Activated T-cell treated with anti-CD3 and anti-CD28 coated beads, Interleukin-2, amount 50 U/mL, for 1 hour (primary cell): ENCODE measurements at places on chromosomes 13 and 19.

- no peak for DNase-seq
Observed at GRCh38 chr19:23409392-23410048, 14.2 kb upstream of the ZNF91 start.

DNA sequence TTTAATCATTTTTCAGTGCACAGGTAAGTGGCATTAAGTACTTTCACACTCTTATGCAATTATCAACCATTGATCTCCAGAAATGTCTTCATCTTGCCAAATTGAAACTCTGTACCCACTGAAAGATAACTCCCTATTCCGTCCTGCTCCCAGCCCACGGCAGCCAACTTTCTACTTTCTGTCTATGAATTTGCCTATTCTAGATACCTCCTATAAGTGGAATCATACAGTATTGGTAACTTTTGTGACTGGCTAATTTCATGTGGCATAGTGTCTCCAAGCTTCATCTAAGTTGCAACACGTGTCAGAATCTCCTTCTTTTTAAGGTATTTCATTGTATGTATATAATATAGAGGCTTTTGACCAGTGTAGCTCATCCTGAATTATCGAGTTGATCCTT lies 5.7 kb upstream of the CEACAM18 start:
- DNase-seq: no peak

DNA sequence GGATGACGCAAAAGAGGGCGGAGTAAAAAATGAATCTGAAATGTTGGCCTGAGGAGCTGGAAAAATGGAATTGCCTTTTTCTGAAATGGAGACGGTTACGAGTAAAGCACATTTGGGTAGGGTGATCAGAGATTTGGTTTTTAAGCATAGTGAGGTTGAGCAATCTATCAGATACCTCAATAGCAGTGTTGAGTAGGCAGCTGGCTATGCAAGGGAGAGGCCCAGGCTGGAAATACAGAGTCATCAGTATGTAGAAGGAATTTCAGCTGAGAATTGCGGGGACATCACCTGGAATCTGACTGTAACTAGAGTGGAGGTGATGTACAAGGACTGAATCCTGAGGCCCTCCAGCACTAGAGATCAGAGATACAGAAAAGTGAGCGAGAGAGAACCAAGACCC lies 224.8 kb downstream of the LMO7 start:
- DNase-seq: no peak

- no peak for DNase-seq
Observed at GRCh38 chr13:80151016-80151415, 189.9 kb downstream of the SPRY2 start.

GRCh38 chr19:47520343-47520806 lies 5.5 kb upstream of the NAPA start:
- no peak for DNase-seq

DNA sequence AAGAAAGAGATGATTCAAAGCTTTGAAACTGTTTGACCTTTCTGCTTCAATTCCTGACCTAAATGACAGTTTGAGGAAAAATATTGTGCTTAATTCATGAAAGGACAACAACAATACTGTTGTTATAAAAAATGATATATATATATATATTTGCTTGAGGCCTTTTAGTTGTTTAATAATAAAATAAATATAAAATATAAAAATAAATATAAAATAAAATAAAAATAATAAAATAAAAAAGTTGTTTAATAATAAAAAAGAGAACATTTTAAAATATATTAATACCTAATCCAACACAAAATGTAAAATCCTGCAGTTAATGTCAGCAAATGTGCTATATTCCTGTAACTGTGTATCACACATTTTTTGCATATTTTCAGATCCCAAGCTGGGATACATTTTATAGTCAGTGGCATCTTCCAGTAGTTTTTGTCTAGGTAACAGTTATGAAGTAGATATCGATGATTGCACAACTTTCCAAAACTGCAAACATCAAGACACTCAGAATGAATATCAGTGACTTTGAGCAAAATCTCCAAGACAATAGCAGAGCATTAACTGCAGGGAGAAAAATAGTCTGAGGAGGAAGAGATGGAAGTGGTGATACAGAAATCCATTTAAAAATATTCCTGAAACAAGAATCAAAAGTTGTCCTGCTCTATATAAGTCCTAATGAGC lies 375.5 kb upstream of the KLHL1 start:
- no peak for DNase-seq

DNA sequence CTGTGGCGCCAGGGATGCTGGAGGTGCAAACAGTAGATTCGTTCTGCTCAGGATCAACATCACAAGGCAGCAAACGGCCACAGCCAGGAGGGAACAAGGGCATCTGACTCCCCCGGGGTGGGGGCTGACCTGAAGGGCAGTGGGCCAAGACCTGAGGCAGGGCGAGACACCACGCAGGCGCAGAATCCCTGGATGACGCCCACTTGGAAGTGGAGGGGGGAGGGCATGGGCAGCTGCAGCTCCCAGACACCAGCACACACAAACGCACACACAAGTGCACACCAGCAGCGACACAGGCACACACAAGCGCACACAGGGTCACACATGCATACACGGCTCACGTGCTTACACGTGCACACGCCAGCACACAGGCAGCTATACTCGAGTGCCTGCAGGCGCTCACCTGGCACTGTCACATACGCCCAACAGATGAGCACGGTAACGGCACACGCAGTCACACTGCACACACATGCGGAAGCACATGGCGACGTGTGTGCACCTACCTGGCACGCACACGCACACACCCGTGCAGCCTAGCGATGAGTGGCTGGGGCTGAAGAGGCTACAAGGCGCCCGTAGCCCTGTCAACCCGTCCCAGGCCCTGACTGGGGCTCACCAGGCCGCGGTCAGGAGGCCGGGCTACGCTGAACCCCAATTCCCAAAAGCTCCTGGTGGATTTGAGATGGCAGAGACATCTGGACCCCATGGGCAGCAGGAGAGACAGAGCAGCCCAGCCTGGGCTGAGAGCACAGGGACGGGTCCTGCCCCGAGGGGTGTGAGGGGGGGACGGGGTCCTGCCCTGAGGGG lies 5.5 kb downstream of the C2CD4C start:
- DNase-seq: no peak

DNA sequence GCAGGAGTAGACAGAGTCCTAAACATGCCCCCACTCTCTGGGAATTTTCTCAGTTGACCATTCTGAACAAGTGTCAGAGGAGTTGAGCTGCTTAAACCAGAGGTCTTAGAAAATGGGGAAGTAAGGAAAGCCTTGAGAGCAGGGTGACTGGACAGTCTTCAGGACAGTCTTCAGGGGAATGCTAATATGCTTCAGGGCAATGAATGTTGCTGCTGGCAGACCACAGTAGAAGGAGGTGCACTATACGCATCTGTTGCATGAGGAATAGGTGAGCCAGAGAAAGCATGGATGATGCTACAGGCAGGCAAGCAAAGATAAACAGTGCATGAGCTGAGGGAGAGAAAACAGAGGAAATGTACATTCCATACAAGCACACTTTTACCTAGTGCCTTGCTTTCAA lies 196.6 kb upstream of the GPR12 start:
- DNase-seq: no peak
